Activated T-cell treated with anti-CD3 and anti-CD28 coated beads, Interleukin-2, amount 50 U/mL, for 4 hours (primary cell): ENCODE measurements at places on chromosomes 7 and 10. TPM values are rescaled to one million over a fixed set of nuclear protein-coding genes. Genes with fewer than 3 reads are reported as not detected.

DNA sequence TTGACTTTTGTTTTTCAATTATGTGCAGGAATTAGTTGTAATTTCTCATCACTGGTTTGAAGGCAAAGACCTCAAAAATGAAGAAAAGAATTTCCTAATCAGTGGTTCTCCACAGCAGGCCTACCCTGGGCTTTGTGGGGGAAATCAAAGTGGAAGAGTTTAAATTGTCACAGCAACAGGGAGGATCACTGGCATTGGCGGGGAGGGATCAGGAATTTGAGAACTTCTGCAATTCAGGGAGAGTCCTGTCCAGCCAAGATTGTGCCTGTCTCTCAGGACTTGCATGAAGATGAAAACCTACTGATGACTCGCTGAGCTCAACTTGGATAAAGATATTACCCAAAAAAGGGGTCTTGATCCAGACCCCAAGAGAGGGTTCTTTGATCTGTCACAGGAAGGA lies 70.1 kb downstream of the HACD1 start:
- no peak for DNase-seq

DNA sequence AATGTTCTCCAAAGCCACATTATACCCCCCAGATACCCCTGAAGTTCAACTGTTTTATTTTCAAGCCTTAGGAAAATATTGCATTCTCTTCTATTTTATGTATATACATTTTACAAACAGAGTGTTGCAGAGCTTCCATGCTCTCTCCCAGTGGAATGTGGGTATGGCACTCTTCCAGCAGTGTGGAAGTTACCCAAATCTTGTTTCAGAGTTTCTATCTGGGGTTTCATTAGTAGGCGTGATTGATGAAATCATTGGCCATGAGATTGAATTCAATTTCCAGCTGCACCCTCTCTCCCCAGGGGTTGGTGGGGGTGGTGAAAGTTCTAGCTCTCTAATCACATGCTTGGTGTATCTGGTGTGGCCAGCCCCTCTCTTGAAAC lies 350.4 kb downstream of the RPS24 start:
- DNase-seq, result no peak

DNA sequence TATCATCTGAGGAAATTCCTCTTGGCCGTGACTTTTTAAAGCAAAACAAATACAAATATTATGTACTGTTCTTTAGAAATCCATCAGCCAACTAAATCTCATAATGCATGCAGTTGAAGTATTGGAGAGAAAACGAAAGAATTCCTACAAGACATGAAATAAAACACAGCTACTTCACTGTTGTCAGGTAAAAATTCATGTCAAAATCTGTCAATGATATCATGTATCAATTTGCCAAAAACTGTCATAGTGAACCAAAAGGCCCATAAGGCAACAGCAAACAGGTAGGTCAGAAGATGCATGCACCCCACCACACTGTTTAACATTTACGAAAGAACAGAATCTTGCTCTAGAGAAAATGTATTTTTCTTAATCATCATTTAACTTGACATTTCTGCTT lies 2.3 kb downstream of the GPR22 start:
- DNase-seq, result no peak

- DNase-seq, result peak; percentile 53
Observed at GRCh38 chr10:72083790-72084459, 4.4 kb downstream of the SPOCK2 start.

- no peak for DNase-seq
Observed at GRCh38 chr7:128076796-128077271, 45.6 kb upstream of the LRRC4 start.

DNA sequence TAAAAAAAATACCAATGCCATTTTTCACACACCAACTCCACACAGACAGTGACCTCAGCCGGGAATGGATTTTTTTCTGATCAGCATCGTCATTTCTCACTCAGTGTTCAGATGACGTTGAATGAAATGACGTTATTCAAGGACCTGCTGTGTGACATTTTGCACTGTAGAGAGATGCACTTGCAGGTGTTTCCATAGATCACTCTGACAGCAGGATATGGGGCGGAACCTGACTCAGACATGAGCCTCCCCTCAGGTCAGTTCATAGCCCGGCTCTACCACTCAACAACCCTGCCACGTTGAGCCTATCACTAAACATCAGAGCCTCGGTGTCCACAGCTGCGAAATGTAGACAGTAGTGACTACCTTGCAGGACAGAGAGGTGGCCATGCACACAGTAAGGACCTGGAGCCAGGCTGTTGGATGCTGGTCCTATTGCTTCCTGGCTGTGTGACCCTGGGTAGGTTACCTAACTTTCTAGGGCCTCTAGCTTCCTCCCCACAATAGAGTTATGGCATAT lies 41.4 kb upstream of the ANTXRL start:
- no peak for DNase-seq

DNA sequence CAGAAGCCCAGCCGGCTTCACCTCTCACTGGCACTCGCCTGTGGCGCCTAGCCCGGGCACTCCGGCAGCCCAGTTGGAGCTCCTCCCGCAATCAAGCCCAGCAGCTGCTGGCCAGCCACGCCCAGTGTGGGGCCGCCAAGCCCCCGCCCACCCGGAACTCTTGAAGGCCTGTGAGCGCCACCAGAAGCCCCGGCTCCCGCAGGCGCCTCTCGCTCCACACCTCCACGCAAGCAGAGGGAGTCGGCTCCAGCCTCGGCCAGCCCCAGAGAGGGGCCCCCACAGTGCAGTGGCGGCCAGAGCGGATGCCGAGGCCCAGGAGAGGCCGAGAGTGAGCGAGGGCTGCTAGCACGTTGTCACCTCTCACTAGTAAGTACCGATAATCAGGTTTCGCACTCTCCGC lies 240.7 kb downstream of the TFEC start:
- no peak for DNase-seq

DNA sequence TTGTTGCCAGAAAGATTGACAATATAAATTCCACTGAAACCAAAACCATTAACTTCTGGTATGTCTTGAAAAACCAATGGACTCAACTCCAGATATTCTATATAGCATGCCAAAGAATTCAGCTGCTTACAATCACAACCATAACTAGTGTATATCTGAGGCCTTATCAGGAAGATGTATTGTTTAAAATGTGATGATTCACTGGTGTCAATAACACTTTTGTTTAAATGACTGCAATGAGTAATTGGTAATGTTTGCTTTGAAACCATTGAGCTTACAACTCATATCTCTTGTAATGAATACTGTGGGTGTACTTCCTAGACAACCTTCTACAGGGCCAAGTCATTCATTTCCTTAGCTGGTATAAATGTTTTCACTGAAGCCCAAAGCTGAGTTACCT lies 727.9 kb upstream of the KCND2 start:
- no peak for DNase-seq

- no peak for DNase-seq
Observed at GRCh38 chr7:104643587-104644217, 315.3 kb downstream of the LHFPL3 start.

DNA sequence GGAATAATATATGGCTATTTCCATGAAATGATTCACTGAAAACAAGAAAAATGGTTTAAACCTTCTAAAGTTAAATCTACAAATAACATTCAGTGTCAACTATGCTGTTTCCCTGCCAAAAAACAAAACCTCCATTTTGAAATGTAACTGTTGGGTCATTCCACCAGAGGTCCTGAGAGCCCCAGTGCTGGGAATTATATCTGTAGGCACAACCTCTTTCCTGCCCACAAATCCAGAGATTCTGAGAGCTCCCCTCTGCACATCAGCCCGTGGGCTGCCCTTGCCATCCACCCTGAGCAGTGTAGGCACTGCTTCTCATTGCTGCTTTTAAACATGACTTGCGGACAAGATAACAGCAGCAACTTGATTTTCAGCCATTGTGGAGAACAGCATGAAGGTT lies 198.6 kb downstream of the TMEM178B start:
- no peak for DNase-seq

GRCh38 chr10:28375399-28376354 lies 72.8 kb upstream of the MPP7 start:
- DNase-seq, result no peak

DNA sequence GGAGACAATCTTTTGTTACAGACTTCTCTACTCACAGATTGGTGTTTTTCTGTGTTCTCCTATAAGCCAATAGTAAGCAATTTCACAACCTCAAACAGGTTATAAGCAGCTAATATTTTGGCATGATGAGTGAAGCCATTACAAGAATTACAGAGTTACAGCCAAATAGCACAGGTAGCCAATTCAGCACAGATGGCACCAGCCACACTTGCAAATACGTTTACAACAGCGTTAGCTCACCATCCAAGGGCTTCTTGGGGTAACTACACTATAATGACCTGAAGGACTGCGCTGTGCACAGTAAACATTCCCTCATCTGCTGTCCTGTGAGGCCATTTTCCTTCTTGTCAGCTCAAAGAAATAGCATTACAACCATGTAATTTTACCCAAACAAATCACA lies 428.6 kb downstream of the TCERG1L start:
- no peak for DNase-seq

GRCh38 chr10:60414877-60415585 lies 25.4 kb upstream of the ANK3 start:
- DNase-seq, result no peak

DNA sequence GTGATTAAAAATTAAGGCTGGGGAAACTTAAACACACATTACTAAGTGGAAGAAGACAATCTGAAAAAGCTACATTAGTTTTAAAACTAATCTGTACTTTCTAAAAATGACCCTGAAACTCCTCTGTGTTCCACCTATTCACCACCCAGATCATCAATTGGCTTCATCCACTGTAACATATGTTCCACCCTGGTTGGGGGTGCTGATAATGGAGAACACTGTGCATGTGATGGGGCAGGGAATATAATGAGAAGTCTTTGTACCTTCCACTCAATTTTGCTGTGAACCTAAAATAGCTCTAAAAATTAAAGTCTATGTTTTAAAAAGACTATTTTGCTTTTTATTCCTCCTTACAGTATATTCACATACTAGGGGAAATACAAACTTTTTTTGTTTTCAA lies 132.7 kb downstream of the CNOT4 start:
- DNase-seq, result no peak

DNA sequence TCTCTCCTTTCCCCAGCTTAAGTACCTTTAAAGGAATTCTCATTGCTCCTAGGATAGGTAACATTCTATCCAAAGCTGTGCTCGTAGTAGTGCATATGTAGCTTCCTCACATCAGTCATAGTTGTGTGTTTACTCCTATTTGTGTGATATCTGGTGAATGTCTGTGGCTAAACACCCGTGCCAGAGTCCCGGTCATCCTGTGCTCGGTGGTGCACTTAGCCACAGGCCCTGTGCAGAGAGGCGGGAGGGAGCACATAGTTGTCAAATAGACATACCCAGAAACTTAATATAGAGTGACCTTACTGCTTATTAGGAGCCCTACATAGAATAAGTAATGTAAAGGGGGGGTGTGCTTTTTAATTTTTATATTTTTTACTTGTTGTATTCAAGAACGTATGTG lies 76.6 kb downstream of the RBM33 start:
- DNase-seq, result no peak

GRCh38 chr10:68871731-68872342 lies 29.3 kb upstream of the DDX50 start:
- DNase-seq, result no peak

DNA sequence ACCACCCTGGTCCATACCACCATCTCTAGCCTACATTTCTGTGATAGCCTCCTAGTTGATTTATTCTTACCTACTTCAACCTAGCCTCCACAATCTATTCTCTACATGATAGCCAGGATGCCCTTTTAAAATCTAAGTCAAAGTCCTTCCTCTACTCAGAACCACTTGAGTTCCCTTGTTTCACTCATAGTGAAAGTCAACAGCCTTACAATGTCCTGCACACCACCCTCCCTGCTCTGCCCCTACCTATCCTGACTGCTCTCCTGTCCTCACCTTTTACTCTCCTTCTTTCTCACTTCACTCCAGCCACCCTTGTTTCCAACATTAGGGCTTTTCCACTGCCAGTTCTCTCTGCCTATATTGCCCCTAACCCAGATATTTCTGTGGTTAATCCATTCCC lies 146.7 kb downstream of the GRM3 start:
- DNase-seq, result no peak

DNA sequence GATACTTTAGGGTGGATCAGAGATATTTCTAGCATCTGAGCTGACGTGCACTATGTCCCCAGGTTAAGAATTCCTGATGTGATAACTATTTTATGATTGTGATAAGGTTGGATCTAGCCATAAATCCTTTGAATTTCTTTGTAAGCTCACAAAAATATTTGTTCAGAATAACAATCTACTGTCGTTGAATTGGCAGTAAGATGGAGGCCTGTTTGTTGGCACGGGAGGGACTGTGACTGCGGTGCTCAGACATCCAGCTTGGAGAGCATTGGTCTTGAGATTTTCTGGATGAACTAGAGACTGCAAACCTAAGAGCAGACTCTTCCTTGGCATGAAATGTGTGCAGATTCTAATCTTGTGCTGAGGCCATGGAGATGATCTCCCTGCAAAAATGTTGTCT lies 131.1 kb downstream of the LRRC4 start:
- no peak for DNase-seq

DNA sequence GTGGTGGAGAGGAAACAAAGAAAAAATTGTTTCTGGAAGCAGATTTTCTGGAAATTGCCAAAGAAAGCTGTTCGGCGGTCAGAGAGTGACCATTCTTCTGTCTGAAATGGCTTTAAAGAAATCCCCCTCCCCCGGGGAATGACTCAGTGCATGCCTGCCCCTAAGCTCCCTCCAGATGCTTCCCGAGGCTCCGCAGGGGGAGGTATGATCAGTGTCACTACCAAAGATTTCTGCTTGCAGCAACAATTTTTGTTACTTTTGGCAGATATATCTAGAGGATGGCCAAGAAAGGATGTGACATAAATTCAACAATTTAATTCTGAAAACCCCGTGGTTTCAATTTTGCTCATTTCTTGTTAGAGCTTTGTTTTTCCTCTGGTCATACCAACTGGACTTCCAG lies 163.9 kb downstream of the JCAD start:
- no peak for DNase-seq

Gene MKRN1
- 51.9 TPM for total RNA-seq

Gene PTPN20
- 0.14 TPM for total RNA-seq

Gene FOXI2
- not detected for total RNA-seq

Gene EVX1
- total RNA-seq, result not detected

Gene UBN2
- total RNA-seq, result 6.7 TPM

Gene C10orf105
- 0.05 TPM for total RNA-seq

Gene FEZF1
- total RNA-seq, result not detected

Gene GATA3
- 28.1 TPM for total RNA-seq

Gene ZMIZ2
- 137 TPM for total RNA-seq

Gene CFAP70
- 0.28 TPM for total RNA-seq

Gene RAMP3
- not detected for total RNA-seq
